Stimulated activated CD4-positive, alpha-beta T cell treated with anti-CD3 and anti-CD28 coated beads, Interleukin-1b, Interleukin-23, amount 100 ng/mL, for 1 hour (primary cell): ENCODE measurements at places on chromosomes 12 and 14.

GRCh38 chr14:102140027-102140749, 491 bp downstream of the WDR20 start:
- peak; percentile 2 for DNase-seq

DNA sequence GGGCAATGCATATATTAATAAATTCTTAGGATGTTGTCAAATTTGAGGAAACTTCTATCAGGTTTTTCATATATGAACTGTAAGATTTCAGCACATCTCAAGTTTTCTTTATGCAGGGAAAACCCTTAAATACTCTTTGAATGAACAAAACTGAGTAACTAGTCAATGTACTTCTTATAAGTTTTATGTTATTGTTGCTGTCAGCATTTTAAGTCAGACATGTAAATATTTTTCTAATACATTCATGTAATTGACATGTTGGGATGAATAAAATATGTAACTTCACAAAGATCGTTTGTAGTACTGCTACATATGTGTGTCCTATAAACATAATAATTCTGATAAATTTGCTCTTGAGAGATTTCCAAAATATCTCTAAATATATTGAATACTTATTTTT, 109.6 kb downstream of the BMP4 start:
- no peak for DNase-seq

DNA sequence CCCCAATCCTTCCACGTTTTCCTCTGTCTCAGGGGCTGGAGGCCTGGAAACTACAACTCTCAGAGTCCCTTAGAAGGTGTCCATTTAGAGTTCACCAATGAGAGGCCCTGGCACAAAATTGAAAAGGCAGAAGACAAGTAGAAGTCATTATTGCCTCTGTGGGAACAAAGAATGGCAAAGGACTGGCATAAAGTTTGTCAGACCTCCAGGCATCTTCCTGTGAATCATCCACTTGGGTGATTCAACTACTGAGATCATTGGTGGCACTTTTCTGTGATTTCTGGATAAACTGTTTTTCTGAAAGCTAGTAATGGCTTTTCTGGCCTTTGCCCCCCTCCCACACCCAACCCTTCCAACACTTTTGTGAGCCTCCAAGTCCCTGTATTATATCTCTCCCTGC, 42.6 kb upstream of the C12orf42 start:
- DNase-seq: no peak

GRCh38 chr12:130031041-130031440, 127.2 kb upstream of the TMEM132D start:
- no peak for DNase-seq

GRCh38 chr14:97975216-97975615, 1178.0 kb downstream of the VRK1 start:
- no peak for DNase-seq

DNA sequence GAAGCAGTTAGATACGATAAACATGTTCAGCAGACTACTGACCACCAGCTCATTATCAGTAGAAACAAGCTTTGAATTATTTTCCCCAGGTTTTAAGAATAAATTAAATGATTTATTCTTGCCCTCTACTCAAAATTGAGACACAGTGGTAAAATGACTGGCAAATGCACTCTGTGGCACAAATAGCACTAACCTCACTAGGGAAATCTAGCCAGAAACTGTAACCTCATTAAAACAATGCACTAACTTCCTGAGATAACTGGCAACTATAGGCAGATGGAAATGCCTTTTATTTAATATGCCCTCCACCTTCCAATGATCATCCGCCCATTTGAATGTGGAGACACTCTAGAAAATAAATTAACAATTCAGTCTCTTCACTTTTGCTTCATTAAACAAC, 33.2 kb downstream of the CPNE8 start:
- DNase-seq: no peak

GRCh38 chr12:64716839-64717455, 42.3 kb downstream of the GNS start:
- DNase-seq: no peak

GRCh38 chr14:104451474-104451873, 128.1 kb upstream of the C14orf180 start:
- DNase-seq: no peak

- DNase-seq: no peak
Observed at GRCh38 chr14:68144051-68144681, 324.6 kb downstream of the RAD51B start.

GRCh38 chr14:60922050-60922449, 58.8 kb downstream of the TRMT5 start:
- no peak for DNase-seq

DNA sequence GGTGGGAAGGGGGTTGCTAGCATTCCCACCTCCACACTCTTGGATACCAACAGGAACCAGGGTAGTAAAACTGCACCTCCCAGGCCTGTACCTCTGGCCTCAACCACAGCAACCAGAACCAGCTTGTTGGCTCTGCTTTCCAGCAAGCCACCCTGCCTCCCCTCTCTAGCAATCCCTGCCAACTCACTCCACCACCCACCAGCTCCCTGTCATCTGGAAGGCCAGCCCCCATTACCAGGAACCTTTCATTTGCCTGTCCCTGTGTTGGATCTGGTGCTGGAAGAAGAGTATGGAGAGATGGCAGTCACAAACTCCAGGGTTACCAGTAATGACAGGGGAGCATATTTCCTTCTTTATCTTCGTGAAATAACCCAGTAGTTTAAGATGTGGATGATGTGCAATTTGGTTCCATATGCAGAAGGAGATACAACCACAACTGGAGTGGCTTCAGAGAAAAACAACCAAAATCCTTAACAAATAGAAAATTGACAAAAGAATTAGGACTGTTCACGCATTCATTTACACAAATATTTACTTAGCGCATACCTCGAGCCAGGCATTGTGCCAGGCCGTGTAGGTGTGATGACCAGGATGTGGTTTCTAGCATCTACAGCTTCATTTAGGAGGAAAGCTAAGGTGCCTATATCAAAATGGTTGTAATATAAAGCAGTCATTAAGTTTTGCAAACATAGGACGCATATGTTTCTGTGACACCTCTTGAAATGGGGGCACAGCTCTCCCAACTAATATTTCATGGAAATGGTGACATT, 3.4 kb downstream of the B4GALNT3 start:
- no peak for DNase-seq

DNA sequence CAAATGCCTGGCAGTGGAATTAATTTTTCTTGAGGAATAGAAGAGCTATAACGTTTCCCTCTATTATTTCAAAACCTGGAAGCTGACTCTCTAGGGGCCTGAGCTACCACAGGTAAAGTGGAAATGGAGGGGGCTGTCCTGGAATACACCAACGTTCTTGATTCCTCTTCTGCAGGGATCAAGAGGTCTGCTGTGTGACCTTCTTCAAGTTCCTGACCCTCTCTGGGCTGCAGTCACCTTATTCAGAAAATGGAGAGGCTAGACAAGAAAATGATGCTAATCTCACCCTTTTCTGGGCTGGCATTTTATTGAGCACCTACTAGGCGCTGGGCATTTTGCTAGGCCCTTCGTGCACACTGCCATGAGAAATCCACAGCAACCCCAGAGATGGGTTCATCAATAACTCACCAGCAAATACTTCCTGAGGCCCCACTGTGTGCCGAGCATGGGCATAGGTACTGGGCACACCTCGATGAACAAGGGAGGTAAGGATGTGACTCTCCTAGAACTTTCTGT, 55.2 kb upstream of the DLK1 start:
- no peak for DNase-seq

GRCh38 chr14:50529288-50530179, 2.8 kb downstream of the MAP4K5 start:
- no peak for DNase-seq

DNA sequence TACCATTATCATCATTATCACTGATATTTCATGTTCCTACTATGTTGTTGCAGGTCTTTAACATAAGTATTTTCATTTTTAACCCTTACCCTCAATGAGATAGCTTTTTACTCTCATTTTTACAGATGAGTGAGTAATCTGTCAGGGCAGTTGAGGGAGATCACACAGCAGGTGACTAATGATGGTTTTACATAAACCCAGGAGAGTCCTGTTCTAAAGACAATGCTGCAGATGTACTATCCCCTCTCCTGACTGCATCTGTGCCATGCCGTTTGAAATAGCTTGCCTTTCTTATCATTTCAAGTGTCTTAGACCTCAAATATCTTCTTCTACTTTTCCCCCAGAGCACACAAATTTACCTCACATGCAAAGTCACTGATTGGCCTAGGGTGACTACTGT, 1552.1 kb upstream of the SEL1L start:
- no peak for DNase-seq

DNA sequence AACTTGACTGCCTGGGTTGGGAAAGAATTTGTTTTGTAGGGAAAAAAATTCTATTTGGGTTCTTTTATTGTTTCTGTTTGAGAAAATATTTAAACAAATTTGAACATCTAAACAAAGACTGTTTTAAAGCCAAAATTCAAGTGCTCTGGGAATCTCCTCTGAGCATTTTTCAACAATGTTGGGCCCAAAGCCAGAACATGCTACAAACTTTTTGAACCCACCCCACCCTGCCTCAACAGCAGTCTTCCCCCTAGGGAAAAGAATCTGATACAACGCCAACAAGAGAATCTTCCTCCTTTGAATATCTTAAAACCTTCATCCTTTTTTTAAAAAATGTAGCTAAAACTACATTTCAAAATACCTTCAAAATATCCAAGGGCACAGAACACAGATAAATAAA, 20.4 kb upstream of the NID2 start:
- no peak for DNase-seq

DNA sequence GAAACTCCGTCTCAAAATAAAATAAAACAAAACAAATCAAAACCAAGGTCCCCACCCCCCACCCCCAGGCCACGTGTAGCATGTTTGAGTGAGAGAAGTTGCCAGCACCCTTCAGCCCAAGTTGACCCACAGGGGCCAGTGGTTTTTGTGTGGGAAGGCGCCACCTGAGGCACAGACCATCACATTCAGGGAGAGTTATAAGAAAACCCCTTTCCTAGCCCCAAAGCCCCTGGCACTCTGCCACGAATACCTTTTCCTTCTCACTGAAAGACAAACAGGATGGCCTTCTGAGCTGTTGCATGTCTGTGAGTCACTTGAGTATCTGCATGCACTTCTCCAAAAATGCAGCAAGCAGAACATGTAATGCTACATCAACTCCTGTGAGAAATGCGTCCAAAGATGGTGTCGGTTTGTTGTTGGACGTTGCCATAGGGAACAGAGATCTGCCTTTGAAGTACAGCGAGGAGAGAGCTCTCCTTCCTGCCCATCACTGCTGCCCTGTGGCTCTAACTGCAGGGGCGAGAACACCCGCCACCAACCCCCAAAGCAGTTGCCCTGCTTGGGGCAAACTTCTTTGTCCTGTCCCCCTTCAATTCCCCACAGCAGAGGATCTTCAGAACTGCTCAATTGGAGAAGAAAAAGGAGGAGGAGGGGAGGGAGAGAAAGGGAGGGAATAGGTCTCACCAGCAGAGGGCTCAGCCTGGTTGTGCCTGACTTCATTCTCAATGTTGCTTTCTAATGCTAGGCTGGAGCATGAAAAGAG, 2.7 kb upstream of the TRAF3 start:
- no peak for DNase-seq

- DNase-seq: no peak
Observed at GRCh38 chr12:6866920-6867412, 365 bp upstream of the TPI1 start.

DNA sequence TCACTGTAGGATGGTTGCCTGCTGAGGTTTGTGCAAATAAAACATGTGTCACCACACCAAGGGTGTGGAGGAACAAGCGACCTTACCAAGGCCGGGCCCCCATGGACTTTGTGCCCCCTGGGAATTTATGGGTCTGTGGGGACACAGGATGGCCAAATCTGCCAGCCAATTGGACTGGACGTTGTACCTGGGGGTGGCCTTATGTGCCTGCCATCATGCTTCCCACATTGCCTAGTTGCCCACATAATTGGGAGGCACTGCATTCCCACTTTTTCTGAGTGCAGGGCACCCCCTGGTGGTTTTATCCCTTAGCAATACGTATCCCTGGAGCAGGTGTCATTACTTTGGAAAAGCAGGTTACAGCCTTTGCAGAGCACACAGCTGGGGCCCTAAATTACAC, 92.6 kb upstream of the TMPO start:
- no peak for DNase-seq

DNA sequence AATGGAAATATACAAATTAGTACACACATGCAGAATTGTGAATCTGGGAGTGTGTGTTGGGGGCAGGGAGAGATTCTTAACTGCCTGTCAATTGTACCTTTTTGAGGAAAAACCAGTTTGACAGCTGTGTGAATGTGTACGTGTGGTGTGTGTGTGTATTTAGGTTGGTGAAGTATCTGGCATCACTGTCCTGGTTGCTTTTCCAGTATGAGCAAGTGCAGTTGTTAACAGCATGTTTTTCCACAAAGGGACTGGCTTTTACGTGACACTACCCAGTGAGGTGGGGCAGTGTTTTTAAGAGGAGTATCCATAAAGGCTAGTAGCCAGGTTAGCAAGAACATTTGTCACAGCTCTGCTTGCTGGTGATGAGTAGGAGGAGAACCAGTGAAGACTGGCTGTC, 56.1 kb downstream of the DAAM1 start:
- no peak for DNase-seq

DNA sequence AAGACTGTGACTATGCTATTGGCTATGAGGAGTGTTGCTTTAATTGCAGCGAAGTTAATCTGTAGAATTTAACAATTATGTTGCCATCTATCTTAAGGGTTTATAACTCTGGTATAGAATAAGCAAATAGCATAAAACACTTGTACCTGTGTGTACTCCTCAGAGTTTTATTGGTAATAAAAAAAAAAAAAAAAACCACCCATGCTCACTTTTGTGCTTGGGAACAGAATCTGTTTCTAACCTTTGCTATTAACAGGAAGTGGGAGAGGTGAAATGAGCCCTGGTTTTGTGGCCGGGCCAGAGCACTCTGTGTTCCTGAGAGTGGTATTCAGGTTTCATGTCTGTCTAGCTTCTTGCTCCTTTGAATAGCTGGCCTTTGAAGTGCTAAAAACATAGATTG, 53.1 kb downstream of the PDE3A start:
- no peak for DNase-seq

GRCh38 chr12:45260104-45260815, 44.4 kb downstream of the ANO6 start:
- DNase-seq: no peak
